HCT116 (cell line): ENCODE measurements at places on chromosomes 16 and 17.
A peak's percentile ranks its signal among the peaks of the same experiment; 100 is the strongest.

GRCh38 chr17:29941334-29941733 is at the start of gene EFCAB5:
Gene EFCAB5, plus strand, starts transcription at chr17:29941634. Its CDS starts 163 bp downstream, at chr17:29941797.
- DNase-seq: no peak

- DNase-seq: peak; percentile 57
Measured at GRCh38 chr16:46908540-46909372, 24.6 kb downstream of the GPT2 start.

GRCh38 chr17:750431-751037 is 1.5 kb downstream of the GEMIN4 start:
- DNase-seq: no peak

DNA sequence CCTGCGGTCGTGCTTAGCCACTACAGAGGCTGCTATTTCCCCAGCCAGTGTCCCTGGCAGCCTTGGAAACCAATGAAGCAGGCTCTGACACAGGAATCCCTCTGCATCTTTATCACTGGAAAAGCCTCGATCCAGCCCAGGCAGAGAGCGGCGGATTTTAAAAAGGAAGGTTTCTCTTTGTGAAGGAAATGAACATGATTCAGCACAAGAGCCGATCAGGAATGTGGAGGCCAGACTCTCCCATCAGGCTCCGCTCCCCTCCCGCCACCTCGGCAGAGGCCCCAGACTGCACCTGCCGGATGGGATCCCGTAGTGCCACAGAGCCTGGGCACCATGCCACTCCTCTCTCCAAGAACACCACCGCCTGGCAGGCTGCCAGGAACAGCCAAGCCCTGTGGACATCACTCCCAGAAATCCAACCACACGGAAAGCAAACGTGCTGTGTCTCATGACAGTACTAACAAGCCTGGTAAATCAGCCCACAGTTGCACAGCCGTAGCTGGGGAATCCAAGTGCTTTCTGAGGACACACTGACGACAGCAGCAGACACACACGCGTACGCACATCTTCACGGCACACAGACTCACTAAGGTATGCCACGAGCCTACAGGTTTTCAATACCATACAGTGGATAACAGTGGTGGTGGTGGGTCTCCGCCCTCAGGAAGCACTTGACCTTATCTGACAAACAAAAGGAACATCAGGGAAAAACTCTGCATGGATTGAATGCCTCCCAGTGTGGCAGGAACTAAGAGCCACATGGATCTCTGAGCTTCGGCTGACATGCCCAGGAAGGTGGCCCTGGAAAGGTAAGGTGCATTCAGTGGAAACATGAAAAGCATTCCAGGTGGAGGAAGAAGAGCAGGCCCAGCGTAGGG is 5.4 kb downstream of the LRRC75A start:
- no peak for DNase-seq

- DNase-seq: peak; percentile 74
Measured at GRCh38 chr16:1308036-1308976, 1.1 kb upstream of the UBE2I start.
